Peyer's patch (tissue), 4 donors: ENCODE measurements at places on chromosomes 11 and 22. TPM values are rescaled to one million over a fixed set of nuclear protein-coding genes. Genes with fewer than 3 reads are reported as not detected.

Gene MIAT
- 5.6 TPM for total RNA-seq

Gene CNIH2
- not detected for total RNA-seq

Gene KRTAP5-2
- not detected for total RNA-seq

Gene SLC22A6
- total RNA-seq: not detected

Gene FZD4
- 11.6 TPM for total RNA-seq
